NCI-H460 (cell line): ENCODE measurements at places on chromosomes 7 and 10. TPM values are rescaled to one million over a fixed set of nuclear protein-coding genes. Genes with fewer than 3 reads are reported as not detected.
A peak's percentile ranks its signal among the peaks of the same experiment; 100 is the strongest.

- no peak for DNase-seq
Measured at GRCh38 chr10:108363576-108363975, 1199.1 kb upstream of the SORCS1 start.

- DNase-seq, result no peak
Measured at GRCh38 chr7:100034871-100035510, 14.6 kb upstream of the ZSCAN21 start.

GRCh38 chr10:120017733-120018417 lies 125.3 kb downstream of the SEC23IP start:
- no peak for DNase-seq

DNA sequence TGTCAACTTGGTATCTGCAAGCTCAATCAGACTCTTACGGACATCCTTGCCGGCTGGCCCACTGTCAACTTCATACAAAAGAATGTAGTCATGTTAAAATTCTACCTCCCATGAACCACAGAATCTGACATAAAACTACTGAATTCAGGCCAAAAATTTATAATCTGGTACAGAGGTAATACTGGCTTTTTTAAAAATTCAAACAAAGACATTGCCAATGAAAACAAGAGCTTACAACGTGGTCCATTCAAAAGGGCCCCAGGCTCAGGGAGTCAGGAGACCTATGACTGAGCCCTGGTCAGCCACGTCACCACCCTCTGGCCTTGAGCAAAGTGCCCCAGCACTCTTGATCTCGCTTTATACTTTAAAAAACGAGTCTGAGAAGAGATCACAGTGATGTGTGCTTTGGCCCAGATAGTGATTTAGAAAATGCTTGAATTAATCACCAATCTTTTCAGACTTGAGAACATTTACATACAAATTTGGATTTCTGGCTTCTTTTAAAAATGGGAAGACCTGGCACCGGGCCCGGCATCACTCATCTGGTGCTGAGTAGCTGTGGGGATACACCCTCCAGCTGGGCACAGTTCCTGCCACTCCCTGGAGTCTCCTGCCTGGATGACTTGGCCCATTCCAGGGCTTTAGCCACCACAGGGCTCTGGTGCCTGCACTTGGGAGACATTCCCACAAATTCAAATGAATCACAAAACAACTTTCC lies 94.1 kb downstream of the PIP4K2A start:
- peak; percentile 82 for DNase-seq

DNA sequence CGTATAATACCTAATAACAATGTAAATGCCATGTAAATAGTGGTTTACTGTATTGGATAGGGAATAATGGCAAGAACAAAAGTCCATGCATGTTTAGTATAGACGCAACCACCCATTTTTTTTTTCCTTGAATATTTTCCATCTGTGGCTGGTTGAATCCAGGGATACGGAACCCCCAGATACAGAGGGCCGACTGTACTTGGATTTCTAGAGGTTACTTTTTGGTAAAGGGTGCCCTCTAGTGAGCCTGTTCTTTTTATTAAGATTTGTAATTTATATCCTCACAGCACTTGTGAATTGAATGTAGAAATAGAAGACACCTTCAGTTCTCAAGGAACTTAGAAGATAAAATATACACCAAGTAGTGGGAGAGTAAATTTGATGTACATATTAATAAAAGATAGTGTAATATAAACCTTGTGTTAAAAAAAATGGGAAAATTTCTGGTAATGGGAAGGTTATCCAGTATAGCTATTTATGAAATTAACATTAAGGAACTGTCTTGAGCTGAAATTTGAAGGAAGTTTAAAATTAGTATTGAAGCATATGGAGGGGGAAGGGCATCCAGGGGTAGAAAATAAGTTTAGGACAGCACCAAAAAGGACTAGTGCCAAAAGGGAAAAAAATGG lies 32.0 kb downstream of the EXOC6 start:
- peak; percentile 57 for DNase-seq

- DNase-seq, result no peak
Measured at GRCh38 chr10:48330269-48330668, 23.8 kb downstream of the MAPK8 start.

DNA sequence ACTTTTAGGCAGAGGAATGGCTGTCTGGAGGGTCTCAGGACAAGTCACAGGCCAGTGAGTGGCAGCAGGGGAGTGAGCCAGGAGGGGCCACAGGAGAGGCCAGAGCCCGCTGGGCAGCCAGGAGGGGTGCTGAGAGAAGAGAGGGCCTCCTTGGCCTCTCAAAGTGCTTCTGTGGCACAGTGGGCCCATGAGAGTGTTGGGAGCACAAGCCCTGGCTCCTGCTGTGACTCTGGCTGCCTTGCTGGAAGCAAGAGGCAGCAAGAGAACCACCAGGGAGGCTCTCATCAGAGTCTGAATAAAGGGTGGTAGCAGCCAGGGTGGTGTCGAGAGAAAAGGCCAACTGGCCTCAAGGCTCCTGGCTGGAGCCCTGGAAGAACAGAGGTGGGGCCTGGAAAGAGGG lies 91.1 kb downstream of the VOPP1 start:
- no peak for DNase-seq

- no peak for DNase-seq
Measured at GRCh38 chr7:91880016-91880412, 488 bp downstream of the MTERF1 start.

DNA sequence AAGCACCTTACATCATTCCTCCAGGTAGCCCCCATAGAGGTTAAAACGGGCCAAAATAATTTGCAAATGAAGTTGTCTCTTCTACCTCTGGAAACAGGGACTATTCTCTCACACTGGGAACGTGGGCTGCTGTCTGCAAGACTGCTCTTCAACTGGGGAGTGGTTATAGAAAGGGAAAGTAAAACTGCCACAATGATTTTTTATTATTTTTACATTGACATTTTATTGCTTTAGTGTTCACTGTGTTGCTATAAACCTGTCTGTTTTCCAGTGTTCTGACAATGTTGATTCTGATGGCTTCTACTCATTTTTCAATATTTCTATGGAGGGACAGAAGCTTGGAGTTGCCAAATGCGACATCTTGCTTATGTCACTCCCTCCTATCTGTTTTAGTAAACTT lies 115.1 kb upstream of the ANTXRL start:
- DNase-seq, result no peak

DNA sequence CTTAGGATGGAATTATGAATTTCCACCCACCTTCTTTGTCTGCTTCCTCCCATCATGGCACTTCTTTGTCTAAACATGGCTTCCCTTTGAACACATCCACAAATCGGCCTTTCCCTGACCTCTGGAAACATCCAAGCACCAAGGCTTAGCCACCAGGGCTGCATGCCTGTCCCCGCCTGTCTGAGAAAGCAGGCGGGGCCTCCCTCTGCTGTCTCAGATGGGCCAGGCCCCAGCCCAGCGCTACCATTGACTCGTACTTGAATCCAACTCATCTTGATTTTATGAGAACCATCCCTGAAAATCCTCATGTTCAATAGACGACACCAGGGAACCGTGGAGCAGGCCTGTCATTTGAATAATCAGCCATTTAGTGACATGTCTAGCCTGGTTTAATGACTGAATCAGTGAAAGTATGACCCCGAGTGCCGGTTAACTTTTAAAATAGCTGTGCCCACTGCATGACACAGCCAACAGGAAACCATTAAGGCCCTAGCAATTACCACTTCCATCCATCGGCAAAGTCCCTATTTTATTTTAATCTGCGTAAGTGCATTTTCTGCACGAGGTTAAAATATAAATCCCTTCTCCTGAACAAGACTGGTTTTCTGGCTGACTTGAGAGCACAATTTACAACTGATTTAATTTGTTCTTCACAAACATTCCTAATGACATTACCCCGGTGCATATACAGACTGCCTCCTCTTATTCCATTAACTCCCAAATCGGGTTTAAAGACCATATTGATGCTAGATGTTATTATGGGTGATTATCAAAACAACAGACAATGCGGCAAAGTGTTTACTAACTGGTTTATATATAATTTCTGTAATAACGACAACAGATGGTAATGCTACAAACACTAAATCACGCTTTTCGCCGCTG lies 194.7 kb downstream of the BUB3 start:
- DNase-seq, result no peak

- no peak for DNase-seq
Measured at GRCh38 chr7:120169996-120170783, 102.8 kb upstream of the KCND2 start.

DNA sequence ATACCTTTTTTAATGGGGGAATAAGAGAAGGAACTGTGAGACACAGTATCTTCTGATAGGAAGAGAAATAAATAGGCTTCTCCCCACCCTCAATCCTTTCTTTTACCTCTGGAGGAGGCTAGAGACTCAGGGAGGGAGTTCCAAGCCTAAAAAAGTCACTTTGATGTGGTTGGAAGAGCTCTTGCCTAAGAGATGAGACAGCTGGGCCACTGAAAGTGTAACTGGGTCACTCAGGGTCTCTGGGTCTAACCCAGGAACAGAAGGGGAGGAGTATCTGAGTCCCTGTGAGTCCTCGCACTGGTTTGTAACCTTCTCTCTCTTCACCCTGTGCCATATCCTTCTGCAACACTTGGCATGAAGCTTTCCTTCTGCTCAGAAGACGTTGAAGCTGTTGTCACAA lies 222.9 kb upstream of the AGK start:
- DNase-seq, result no peak

- DNase-seq, result no peak
Measured at GRCh38 chr7:121037957-121038716, 49.6 kb downstream of the CPED1 start.

DNA sequence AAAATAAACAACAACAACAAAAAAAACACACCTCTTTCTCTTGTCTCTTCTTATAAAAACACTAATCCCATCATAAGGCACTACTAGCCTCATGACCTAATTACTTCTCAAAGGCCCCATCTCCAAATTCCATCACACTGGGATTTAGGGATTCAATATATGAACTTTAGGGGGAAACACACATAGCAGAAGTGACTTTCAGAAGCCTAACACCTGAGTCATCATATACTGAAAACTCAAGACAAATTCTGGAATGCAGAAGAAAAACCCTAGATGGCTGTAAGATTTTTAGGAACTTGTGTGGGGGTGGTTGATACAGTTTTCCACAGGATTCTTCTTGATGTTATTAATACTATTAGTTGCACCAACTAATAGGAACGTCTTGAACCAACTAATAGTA lies 33.7 kb upstream of the CSTF2T start:
- no peak for DNase-seq

GRCh38 chr7:76364198-76364584 lies 5.4 kb upstream of the YWHAG start:
- peak; percentile 41 for DNase-seq

DNA sequence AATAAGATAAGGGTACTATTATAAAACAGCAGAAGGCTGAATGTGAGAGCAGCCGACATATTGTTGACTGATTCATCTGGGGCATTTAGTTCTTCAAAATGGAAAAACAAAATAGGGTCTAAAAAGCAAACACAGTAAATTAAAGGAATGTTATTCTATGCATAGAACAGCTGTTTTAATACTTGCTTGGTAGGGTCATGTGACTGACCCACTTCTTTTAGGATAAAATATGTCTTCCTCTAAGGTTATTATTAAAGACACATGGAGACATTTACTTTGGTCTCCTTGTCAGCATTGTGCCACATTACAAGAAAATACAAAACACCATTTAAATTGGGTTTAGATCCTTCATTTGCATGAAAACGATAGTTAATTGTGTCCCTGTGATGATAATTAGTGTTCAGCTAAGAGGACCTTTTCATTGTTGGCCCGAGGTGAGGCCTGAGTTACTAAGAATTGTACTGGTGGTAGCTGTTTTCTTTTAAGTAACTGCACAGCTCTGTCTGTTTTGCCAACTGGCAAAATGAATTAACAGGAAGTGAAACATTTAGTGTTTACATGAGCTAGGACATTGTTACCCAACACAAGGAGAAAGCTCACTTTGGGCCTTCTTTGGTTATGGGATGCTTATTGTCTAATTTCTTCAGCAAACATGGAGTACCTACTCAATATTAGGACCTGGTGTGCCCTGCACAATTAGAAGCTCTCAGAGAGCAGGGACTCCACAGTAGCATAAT lies 764.4 kb downstream of the LRMDA start:
- no peak for DNase-seq

GRCh38 chr10:17041626-17042520 lies 87.7 kb downstream of the CUBN start:
- DNase-seq, result no peak

GRCh38 chr7:121084256-121084655 lies 95.7 kb downstream of the CPED1 start:
- no peak for DNase-seq

DNA sequence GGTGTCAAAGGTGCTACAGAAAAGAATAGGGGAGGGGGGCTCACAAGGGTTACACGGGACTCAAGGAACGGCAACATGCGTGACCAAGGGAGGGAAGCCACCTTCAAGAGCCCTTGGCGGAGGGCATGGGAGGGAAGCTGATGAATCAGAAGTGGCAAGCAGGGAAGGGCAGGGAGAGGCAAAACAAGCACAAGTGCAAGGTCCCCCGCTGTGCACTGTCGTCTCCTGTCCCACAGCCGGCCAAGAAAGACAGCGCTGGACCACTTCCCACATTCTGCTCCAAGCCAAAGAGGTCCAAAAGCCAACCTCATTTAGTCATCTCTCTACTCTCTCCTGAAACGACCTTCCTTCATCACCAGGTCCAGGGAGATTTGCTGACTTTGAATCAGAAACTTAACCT lies 102.7 kb downstream of the CALN1 start:
- DNase-seq, result no peak

DNA sequence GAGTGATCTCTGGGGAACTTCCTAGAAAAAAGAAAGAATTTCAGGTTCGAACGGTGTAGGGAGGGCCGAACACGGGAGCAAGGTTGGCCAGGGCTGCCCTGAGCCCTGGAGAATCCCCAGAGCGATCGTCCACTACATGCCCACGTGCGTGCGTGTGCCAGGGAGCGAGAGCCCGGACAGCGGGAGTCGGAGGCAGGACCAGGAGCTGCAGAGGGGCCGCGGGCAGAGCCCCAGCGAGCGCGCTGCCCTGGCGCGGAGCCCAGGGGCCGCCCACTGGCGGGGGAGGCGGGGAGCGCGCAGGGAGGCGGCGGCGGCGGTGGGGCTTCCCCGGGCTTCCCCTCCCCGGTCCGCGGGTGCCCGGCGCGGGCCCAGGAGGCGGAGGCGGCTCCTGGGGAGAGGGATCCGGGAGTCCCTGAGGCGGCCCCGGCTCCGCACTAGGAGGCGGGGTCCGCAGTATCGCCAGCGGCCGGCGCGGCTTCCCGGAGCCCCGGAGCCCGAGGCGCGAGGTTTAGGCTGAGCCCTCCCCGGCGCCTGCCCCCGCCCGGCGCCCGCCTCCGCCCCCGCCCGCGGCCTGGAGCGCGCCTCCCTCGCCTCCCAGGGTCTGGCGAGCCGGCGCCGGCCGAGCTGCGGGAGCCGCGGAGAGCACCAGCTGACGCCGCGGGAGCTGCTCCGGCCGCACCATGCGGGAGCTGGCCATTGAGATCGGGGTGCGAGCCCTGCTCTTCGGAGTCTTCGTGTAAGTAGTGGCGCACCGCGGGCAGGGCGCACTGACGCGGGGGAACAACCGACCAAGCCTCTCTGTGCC lies at the start of gene PLPP4:
Gene PLPP4, plus strand, starts transcription at position 602 of the 805 bp plus-strand sequence. Its CDS starts 79 bp downstream, at position 681.
- no peak for DNase-seq

The SEMA3D gene
- 59.1 and 72.1 TPM in 2 replicates for total RNA-seq

The TMEM139 gene
- total RNA-seq, result 4.0 and 7.3 TPM in 2 replicates

The WEE2 gene
- total RNA-seq, result 0.27 TPM in 1 of 2 replicates, not detected in the other

The STK32C gene
- total RNA-seq, result 54.2 and 58.2 TPM in 2 replicates

The HSPA12A gene
- 10.0 and 10.6 TPM in 2 replicates for total RNA-seq

The OR2F2 gene
- 0.15 TPM in 1 of 2 replicates, not detected in the other for total RNA-seq

The AMPH gene
- not detected in 2 replicates for total RNA-seq

The CCDC71L gene
- 8.3 and 11.1 TPM in 2 replicates for total RNA-seq

The SEPTIN14 gene
- total RNA-seq, result not detected in 2 replicates

The MMD2 gene
- not detected in 2 replicates for total RNA-seq

The HMX2 gene
- total RNA-seq, result 1.1 and 1.7 TPM in 2 replicates

The SERPINE1 gene
- 11.9 and 12.3 TPM in 2 replicates for total RNA-seq

The LRRD1 gene
- not detected in 2 replicates for total RNA-seq

The NPY gene
- total RNA-seq, result not detected in 2 replicates

The CDHR1 gene
- 0.07 and 0.35 TPM in 2 replicates for total RNA-seq
